GM12864 (cell line): ENCODE measurements at places on chromosomes 7 and 10.

- no peak for DNase-seq
Measured at GRCh38 chr7:45574669-45575500, 717 bp downstream of the ADCY1 start.

- no peak for DNase-seq
Measured at GRCh38 chr7:107441581-107442422, 28.1 kb upstream of the GPR22 start.

- DNase-seq = no peak
Measured at GRCh38 chr10:129382401-129382800, 84.6 kb upstream of the MGMT start.

DNA sequence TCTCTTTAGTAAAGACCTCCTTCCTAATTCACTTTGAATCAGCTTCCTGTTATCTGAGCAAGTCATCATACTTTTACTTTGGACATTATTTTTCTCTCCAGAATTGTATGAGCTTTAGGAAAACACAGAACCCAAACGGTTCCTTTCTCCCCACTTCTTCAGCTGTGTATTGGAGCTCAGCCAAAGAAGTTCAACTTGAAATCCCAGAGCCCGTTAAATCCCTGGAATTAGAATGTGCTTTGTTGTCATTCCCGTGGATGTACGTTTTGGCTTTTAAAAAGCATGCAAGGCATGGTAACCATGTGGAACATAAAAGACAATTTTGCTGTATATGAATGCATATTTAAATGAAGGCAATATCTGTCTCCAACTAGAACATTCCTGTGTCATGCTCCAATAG is 46.6 kb downstream of the AGMO start:
- DNase-seq = no peak

GRCh38 chr7:74029991-74030415 is 2.0 kb downstream of the ELN start:
- no peak for DNase-seq

- DNase-seq = no peak
Measured at GRCh38 chr7:97016381-97017191, 8.0 kb downstream of the DLX5 start.

GRCh38 chr10:112827951-112828350 is 122.1 kb upstream of the TCF7L2 start:
- DNase-seq = no peak

- DNase-seq = peak; percentile 78
Measured at GRCh38 chr7:87144173-87144657, 8.0 kb upstream of the DMTF1 start.

DNA sequence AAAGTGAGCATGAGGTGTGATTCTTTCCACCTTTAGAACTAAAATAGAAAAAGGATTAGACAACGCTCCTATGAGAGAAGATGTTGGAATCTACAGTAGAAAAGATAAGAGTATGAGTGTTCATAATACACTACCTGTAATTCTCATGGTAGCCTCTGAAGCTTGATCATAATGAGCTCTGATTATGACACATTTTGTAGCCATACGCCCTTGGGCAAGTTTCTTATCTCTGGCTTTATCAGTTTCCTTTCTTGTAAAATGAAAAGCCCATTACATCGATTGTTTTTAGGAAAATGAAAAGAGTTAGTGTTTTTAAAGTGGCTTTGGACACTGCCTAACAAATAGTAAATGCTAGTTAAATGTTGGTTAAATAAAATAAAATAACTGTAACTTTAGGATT is 22.4 kb upstream of the PRSS58 start:
- no peak for DNase-seq

DNA sequence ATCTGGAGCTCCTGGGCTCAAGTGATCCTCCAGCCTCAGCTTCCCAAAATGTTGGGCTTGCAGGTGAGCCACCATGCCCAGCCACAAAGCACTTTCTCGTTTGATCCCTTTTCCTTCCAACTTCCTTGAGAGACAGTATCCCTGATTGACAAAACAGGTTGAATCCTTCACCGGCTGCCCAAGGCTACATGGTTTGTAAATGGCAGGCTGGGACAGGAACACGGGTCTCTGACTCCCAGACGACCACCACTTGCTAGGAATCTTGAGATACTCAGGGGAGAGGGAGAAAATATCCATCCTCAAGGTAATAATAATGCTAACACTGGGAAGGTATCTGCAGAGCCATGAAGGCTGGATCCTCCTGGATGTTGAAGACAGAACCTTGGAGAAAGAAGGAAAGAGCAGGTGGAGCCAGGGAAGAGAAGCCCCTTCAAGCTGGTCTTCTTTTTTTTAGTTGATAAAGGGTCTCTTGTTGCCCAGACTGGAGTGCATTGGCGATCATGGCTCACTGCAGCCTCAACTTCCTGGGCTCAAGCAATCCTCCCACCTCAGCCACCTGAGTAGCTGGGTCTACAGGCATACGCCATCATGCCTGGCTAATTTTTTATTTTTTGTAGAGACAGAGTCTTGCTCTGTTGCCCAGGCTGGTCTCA is 19.8 kb downstream of the MMRN2 start:
- no peak for DNase-seq

DNA sequence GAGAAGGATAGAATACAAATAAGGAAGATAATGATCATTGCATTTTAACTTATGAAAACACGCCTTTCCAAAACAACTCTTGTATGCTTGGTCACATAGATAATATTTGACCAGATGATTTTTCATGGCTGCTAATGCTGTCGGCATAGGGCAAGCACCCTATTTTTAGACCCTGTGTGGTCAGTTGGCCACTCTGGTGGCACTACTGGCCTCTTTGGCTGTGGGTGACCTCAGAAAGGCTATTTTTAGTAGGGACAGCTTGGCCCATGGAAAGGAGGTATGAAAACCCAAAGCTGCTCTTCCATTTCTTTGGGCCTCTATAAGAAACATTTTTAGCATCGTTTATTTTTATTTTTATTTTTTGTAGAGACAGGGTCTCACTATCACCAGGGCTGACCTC is 12.3 kb downstream of the BMPER start:
- no peak for DNase-seq

GRCh38 chr7:120997882-120998474 is 9.5 kb downstream of the CPED1 start:
- DNase-seq = no peak

DNA sequence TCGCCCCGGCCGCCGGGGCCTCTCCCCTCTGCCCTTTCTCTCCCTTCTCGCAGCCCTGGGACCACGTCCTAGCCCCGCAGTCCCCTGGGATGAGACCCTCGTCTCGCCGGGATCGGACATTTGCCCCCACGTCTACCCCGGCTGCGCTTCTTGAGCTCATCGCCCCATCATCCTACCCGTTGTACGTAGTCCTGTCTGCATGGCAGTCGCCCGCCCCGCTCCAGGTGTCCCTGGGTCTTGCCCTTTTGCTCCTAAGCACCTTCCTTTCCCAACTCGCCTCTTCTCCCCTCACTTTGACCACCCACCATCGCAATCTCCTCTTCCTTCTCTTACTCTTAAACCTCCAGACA is 582 bp downstream of the TPST1 start:
- DNase-seq = no peak

GRCh38 chr7:93902777-93903423 is 3.5 kb upstream of the GNGT1 start:
- no peak for DNase-seq

DNA sequence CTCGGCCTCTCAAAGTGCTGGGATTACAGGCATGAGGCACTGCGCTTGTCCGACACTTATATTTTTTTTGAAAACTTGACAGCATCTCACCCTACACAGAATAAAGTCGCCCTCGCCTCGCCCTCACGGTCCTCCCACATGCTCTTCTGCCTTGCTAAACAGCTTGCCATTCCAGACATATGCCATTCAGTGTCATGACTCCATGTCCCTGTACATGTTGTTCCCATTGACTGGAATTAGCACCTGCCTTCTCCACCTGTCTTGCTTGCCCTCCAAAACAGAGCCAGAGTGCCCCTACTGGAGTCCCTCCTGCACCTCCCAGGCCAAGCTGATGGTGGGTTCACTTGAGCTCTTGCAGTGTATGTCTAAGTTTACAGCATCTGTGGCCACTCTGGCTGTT is 6.2 kb downstream of the NIPSNAP2 start:
- DNase-seq = no peak

DNA sequence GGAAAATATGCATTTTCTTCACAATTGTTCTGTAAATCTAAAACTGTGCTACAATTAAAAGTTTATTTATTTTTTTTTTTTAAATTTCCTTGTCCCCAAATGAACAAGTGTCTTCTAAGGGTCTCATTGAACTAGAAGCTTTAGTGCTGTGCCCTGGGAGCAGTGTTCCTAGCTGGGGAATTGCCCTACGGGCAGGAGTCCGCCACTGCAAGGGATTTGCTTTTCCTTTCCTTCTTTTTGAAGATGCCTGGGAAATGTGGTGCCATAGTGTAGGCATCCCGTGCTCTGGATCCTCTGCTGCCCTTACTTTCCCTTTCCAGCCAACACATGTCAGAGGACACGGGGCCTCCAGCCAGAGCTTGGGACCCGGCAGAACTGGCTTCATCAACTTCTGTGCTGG is 177.1 kb upstream of the CTBP2 start:
- no peak for DNase-seq

- peak; percentile 72 for DNase-seq
Measured at GRCh38 chr7:75739796-75740672, 1.3 kb upstream of the HIP1 start.

GRCh38 chr7:158268816-158269535 is 318.6 kb downstream of the PTPRN2 start:
- DNase-seq = no peak

- no peak for DNase-seq
Measured at GRCh38 chr10:43082087-43082486, 5.2 kb downstream of the RET start.
